ENCODE measurements at places on chromosomes 4 and X.
A peak's percentile ranks its signal among the peaks of the same experiment; 100 is the strongest.

DNA sequence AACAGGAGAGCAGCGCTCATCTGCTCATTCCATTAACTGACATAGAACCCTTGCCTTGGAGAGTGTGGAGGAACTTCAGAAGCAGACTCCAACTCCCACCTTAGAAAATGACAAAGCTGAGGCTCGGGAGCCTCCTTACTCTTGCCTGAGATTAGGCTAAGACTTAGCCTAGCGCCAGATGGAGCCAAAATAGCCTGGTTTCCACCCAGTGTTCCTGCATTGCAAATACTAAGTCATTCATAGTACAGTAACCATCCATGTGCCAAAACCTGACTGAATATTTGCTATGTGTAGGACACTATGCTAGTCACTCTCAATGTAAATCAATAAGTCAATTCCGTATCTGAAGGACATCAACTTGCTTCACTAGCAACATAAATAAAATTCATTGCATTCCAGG, 387.4 kb upstream of the CPEB2 start:
- DNase-seq, result no peak

DNA sequence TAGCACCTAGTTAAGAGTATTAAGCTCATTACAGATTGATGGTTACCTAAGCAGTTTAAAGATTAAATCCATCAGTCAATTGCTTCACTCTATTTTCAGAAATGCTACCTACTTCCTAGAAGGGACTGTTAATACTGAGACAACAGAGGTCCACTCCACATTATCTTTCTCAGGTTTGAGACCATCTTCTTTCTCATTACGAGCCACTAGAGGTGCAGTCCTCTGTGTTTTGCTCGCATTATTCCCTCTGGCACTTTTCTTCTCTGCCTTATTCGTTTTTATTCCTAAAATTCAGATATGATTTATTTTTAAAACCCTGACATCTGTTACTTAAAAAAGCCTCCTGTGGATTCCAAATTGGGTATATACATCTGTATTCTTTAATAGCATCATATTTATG, 459.1 kb downstream of the FSTL5 start:
- no peak for DNase-seq

DNA sequence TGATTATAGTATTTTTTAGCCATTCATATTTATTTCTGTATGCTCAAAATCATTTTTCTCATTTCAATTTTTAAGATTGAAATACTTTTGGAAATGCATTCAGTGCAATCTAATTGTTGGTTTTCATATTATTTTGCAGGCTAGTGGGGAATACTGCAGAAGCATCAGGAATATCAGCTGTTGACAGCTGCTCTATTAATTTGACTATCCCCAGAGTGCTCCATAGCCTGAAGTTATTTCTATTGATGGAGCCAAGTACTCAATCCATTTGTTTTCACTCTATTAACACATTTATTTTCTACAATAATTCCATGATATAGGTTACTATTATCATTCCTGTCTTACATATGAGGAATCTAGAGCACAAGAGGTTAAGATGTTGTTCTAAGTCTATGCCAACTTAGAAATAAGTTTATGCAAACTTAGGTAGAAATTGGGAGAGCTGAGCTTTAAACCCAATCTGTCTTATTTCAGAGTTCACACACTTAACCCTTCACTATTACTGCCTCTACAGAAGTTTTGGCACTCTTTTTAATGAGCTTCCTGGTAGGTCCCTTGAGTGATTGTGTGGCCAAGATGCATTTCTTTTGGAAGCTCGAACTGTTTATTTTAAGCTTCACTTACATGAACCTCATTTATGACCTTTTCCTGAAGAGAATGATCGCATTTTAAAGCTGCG, 65.6 kb upstream of the PCDH18 start:
- DNase-seq, result no peak

- DNase-seq, result no peak
Measured at GRCh38 chr4:117770269-117771102, 263.8 kb upstream of the NDST3 start.

GRCh38 chr4:136644279-136644678, 888.0 kb downstream of the PCDH18 start:
- no peak for DNase-seq

- no peak for DNase-seq
Measured at GRCh38 chrX:96906741-96907140, 23.0 kb downstream of the RPA4 start.

- no peak for DNase-seq
Measured at GRCh38 chrX:133339566-133339965, 75.7 kb downstream of the GPC4 start.

- no peak for DNase-seq
Measured at GRCh38 chr4:38818441-38818976, 13.9 kb upstream of the TLR1 start.

DNA sequence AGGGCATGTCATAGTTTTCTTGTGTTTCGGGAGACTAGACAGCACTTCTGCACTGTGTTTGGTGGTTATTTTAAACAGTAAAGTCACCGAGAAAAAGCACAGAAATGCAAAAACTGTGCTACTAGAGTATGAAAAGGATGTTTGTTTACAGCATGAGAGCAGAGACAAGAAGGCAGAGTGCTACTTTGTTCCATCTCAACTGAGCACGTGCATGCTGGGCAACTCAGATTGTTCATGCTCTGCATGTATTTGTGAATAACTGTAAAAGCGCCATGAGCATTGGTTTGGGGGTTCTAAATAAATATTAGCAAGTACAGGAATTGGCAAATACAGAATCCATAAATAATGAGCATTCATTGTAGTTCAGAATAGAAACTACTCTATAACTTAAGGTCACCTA, 7.4 kb downstream of the EVC start:
- DNase-seq, result no peak

- DNase-seq, result no peak
Measured at GRCh38 chr4:110781944-110782343, 159.1 kb upstream of the PITX2 start.

- DNase-seq, result no peak
Measured at GRCh38 chr4:106996490-106996889, 39.6 kb downstream of the DKK2 start.

DNA sequence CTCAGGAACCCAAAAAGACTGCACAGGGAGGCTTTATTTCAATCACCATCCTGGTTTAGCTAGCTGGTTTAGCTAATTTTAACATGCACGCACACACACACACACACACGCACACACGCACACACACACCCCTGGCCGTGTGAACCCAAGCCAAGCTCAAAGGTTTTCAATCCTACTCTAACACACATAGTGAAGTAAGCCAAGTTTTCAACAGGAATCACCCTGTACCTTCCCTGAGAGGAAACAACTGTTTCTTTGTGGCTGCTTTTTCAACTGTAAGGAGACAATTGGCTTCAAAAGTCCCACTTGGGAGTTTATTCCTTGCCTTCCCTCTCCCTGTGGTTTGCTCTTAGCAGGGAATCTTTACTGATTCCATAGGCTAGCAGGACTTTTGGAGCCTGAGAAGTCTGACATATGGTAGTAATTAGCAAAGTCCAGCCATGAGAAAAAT, 98.9 kb upstream of the BMP3 start:
- DNase-seq, result no peak

GRCh38 chrX:78106651-78106986, 2.6 kb downstream of the PGK1 start:
- no peak for DNase-seq

DNA sequence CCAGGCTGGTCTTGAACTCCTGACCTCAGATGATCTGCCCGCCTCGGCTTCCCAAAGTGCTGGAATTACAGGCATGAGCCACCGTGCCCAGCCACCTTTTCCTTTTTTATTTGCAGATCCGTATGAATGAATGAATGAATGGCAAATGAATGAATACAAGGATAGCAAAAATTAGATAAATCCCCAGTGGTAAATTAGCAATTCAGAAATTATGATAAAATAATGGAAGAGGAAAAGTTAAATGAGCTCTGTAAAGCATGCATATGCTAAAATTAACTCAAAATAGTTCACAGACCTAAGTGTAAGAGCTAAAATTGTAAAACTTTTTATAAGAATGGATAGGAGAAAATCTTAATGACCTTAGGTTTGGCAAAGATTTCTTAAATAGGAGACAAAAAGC, 49.8 kb downstream of the SH3KBP1 start:
- no peak for DNase-seq

GRCh38 chrX:13734278-13735172, at the start of the genes OFD1 and TRAPPC2:
Gene OFD1 (plus strand): TSS chrX:13734748. CDS start chrX:13735072, 324 bp downstream.
Gene TRAPPC2 (minus strand): TSS chrX:13734620. CDS start chrX:13719963, 14,657 bp downstream.
- DNase-seq, result peak; percentile 85

DNA sequence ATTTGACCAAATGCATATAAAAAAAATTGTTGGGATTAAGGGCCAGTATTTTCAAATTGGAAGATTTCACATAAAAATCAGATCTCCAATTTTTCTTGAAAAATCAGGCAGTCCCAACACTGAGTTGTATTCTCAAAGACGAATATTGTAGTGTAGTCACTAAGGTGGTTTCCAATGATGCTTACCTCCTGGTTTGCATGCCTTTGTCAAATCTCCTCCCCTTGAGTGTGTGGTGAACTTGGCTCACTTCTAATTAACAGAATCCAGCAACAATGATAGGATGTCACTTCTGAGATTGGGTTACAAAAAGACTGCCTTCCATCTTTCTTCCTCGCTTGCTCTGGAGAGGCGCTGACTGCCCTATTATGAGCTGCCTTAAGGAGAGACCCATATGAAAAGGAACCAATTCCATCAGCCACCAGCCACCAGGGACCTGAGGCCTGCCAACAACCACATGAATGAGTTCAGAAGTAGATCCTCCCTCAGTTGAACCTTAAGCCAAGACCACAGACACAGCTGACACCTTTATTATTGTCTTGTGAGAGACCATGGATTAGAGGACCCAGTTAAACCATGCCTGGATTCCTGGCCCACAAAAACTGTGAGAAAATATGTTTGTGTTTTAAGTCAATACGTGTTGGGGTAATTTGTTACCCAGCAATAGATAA, 31.2 kb upstream of the TSPAN5 start:
- no peak for DNase-seq

GRCh38 chr4:7140062-7140691, 52.2 kb upstream of the SORCS2 start:
- DNase-seq, result no peak

DNA sequence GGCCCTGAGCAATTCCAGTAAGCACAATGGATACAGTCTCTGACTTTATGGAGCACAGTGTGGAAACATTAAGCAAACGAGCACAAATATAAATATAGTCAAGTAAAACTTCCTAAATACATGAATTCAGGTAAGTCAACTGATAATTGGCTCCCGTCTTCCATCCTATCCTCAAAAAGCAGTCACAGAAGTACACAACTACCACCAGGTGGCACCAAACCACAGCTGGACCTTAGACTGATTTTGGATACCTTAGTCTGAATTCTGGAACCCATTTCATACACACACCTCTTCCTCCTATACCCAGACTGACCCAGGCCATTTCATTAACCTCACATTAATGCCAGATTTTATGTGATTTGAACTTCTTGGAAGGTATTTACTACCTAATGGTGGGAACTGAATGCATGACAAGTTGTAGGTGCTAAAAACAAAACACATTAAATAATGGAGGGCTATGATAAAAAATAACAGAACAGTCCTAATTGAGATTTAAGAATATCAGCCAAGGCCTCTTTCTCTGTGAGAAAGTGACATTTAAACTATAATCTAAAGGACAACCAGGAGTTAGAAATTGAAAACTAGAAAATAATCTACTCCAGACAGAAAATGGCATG, 77.5 kb downstream of the ELF2 start:
- DNase-seq, result peak; percentile 74

- no peak for DNase-seq
Measured at GRCh38 chr4:39025552-39026085, 6.6 kb downstream of the TMEM156 start.

- no peak for DNase-seq
Measured at GRCh38 chrX:120286733-120287512, 24.3 kb downstream of the TMEM255A start.

DNA sequence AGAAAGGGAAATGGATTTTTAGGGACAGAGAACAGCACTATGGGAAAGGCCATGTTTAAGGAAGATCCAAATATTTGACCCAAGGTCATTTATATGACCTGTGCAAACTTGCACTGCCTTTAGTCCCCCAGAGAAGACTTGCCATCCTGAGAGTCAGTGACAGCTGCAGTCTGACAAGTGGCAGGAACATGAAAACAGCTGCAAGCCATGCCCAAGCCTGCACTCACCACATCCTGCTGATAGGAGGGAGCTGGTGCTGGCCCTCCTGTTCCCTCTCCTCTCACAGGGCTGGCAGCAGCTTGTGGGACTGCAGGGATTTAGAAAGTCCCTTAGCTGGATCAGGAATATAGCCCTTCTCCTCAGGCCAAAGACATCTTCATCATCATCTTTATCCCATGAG, 187.7 kb downstream of the RAP1GDS1 start:
- DNase-seq, result no peak

DNA sequence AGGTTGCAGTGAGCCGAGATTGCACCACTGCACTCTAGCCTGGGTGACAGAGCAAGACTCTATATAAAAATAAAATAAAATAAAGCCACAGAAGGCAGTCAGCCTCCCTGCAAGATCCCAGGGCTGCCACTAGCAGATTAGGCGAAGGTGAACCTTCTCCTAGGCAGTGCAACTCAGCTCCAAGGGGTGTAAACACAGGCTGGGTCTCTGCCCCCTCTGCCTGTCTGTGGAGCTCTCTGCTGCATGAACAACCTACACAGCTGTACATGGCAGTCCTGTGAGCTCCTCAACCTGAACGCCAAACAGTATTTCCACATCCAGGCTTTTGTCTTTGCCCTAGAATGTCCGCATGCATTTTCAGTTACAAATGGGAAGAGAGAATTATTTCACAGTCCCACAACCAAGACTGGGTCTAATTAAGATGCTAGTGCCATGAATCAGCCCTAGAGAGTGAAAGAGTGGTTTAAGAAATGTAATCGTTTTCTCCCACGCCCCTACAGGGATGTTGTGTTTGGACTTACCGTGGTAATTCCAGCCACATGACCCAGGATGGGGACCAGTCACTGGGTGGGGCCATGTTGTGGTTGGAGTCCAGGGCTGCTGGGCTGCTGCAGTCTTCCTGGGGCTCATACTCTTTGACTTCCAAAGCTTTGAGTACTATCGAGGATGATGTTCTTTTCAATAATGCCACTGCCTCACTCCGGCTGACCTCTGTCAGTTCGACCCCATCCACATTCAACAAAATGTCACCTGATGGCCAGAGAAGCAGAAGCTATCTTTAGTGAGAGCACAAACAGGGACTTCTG, 99.0 kb downstream of the FIP1L1 start:
- DNase-seq, result no peak

DNA sequence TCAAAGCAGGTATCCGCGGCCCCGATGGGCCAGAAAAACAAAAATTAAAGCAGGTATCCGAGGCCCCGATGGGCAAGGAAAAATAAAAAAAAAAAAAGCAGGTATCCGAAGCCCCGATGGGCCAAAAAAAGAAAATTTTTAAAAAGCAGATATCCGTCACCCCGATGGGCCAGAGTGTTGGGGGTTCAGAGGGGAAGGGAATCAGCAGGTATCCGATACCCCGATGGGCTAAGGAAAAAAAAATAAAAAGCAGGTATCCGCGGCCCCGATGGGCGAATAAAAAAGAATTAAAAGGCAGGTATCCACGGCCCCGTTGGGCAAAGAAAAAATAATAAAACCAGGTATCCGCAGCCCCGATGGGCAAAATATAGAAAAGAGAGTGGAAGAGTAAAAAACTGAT, 289.0 kb downstream of the CHIC1 start:
- DNase-seq, result no peak
